Stimulated activated CD4-positive, alpha-beta T cell treated with anti-CD3 and anti-CD28 coated beads, Interleukin-4, amount 100 ng/mL, for 48 hours (primary cell): ENCODE measurements at places on chromosomes 11 and 22.
A peak's percentile ranks its signal among the peaks of the same experiment; 100 is the strongest.

- DNase-seq: no peak
These were observed 36.0 kb upstream of the OLFML1 start for GRCh38 chr11:7449211-7449840.

GRCh38 chr11:5992150-5992549, 5.4 kb upstream of the OR52L1 start:
- no peak for DNase-seq

GRCh38 chr11:44096360-44097185, 1.1 kb downstream of the EXT2 start:
- no peak for DNase-seq

- DNase-seq: no peak
These were observed 93.6 kb upstream of the CD44 start for GRCh38 chr11:35045236-35045820.

- no peak for DNase-seq
These were observed 16.1 kb upstream of the CABP7 start for GRCh38 chr22:29703569-29704195.

DNA sequence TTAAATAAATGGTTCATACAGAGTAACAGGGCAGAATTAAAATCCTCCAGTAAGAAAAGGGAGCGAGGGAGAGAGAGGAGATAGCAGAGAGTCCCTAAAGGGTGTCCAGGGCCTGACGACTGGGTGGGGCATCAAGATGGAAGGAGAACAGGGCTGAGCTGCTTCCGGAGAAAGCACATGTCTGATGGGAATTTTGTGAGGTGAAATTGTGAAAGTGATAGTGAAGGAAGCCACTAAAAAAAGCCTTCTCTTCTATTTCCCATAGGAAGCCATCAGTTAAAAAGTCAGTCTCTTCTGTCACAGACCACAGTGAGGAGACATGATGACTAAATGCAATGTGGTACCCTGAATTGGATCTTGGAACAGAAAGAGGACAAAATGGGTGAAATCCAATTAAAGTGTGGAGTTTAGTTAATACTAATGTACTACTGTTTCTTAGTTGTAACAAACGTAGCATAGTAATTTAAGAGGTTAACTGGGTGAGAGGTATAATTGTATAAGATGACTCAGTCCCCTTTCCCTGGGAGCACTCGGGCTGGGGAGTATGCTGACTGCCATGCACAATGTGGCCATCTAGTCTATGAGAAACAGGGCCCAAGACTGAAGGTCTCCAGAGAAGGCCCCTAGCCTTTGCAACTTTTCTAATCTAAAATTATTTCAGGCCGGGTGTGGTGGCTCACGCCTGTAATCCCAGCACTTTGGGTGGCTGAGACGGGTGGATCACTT, 29.5 kb upstream of the FCHSD2 start:
- DNase-seq: no peak

- peak; percentile 37 for DNase-seq
These were observed at the start of gene POGLUT3 for GRCh38 chr11:108498046-108498815. TSS of gene POGLUT3 (minus strand) at chr11:108498384. CDS start at chr11:108498366, 18 bp downstream.

GRCh38 chr11:120133216-120134105, 4.5 kb downstream of the TRIM29 start:
- DNase-seq: no peak

DNA sequence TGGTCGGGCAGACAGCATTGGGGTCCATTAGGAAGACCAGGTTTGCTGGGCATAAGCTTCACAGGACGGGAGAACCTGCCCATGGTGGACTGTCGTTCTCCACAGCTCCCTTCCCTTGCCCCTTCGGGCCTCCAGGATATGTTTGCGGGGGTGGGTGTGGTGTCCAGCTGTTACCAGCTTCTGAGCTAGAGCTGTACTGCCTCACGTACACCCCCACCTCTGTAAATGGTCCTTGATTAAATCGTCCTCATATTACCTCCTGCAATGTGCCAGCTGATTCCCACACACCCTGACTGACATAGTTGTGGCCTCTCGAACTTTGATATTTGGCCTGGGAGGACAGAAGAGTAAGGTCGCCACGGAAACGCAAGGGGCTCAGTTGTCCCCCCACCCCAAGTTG, 16.2 kb upstream of the BCR start:
- no peak for DNase-seq

DNA sequence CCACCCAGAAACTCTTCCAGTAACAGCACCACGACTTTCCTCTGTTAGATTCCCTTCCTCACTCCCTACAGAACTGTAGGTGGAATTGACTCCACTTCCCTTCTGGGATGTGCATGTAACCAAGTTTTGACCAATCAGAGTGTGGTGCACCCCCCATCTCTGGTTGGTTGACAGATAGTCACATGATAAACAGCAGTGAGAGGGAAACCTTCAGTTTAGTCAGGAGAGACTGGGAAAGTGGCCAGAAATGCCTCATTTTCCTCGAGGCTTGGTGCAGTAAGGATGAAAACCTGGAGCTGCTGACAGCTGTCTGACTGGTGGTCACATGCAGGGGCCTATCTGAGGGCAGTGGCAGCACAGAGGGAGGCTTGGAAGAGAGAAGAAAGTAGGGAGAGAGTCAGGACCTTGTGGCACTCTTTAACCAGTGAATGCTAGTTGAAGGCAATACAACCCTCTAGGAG, 67.3 kb upstream of the GRK3 start:
- DNase-seq: no peak

- DNase-seq: no peak
These were observed 2.6 kb downstream of the MRGPRF start for GRCh38 chr11:69010361-69010891.

DNA sequence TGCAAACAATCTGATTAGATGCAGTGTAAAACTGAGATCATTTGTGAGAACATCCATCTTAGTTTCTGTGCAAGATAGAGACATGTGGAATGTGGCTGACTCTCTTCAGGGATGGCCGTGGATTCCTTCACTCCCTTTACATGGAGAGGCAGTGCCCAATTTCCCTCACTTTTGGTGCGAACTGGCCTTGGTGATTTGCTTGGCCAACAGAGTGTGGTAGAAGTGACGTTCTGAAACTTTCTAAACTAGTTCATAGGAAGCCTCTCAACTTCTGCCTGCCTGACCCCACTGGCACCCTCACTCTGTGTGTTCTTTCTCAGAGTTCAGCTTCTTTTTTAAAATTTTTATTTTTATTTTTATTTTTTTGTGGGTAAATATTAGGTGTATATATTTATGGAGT, 9.9 kb upstream of the SYT13 start:
- no peak for DNase-seq
